ENCODE measurements at places on chromosomes 7 and 10. TPM values are rescaled to one million over a fixed set of nuclear protein-coding genes. Genes with fewer than 3 reads are reported as not detected.

- H3K4me3 ChIP-seq = no peak overlapping the region
- H3K27ac ChIP-seq = no peak overlapping the region
- H3K36me3 ChIP-seq = no peaks in the 10 kb centered on the region
- H3K4me1 ChIP-seq = no peaks in the 10 kb centered on the region
- no peaks in the 10 kb centered on the region for H3K27me3 ChIP-seq
- no peak for DNase-seq
These were observed 15.0 kb downstream of the CDHR3 start for GRCh38 chr7:105978035-105978434.

The PIK3AP1 gene
- 11.3 TPM for total RNA-seq

The DGKB gene
- total RNA-seq = 0.40 TPM

DNA sequence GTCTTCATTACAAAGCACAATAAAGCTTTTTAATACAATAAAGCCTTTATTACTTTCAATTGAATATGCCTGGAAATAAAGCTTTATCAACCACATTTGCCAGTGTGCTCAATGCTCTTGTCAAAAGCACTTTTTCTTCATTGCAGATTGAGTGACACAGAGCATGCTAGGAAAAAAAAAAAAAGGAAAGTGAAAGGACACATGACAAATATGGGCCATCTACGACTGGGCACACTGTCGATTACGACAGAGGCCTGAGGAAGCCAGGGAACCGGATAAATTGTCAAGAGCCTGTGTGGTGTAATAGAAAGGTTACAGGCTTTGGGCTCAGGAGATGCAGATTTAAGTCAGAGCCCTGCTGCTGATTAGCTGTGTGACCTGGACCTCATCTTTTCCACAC is 84.8 kb upstream of the LRGUK start:
- no peaks in the 10 kb centered on the region for H3K4me1 ChIP-seq
- no peaks in the 10 kb centered on the region for H3K27me3 ChIP-seq
- no peaks in the 10 kb centered on the region for H3K36me3 ChIP-seq

DNA sequence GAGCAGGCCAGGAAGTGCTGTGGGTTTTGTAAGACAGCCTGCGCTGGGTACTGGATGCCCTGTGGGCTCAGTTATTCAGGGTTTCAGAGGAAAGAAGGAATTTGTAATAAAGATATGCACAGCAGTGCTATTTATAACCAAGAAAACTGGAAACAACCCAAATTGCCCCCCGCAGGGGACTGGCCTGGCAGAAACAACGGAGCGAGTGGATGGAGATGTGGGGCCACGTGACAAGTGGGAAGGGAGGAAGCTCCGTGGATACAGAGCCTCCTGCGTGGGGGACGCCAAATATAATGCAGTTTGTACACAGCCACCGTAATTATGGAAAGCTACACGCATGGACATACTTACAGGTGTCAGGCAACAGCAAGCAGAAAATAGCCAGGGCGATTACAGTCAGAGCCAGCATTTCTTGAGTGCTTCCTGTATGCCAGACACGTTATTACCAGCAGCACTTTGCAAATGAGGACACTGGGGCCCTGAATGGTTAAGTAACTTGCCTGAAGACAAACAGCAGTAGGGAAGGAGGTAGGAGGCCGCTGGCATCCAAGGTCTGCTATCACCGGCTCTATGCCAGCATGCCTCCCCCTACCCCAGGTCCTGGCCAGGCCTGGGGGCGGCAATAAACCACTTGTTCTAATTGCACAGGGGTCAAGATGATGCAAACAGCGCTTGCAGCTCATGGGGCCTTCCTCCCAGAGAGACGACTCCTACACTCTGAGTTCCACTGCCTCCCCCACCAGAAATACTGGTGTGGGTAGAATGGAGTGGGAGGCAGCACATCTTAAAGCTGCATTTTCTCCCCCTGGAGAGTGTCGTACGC is 8.7 kb upstream of the CAMK2B start:
- no peaks in the 10 kb centered on the region for H3K4me1 ChIP-seq
- peaks cover 3% of the 10 kb centered on the region for H3K27me3 ChIP-seq
- H3K36me3 ChIP-seq = no peaks in the 10 kb centered on the region

The DNAJC12 gene
- 2.0 TPM for total RNA-seq

The SYT15B gene
- total RNA-seq = 0.64 TPM

- peaks cover 15% of the 10 kb centered on the region for H3K4me1 ChIP-seq
- peak; percentile 82 for DNase-seq
- peak overlapping the region; percentile 15 for H3K4me3 ChIP-seq
- no peaks in the 10 kb centered on the region for H3K36me3 ChIP-seq
- peaks cover 49% of the 10 kb centered on the region for H3K27me3 ChIP-seq
- H3K27ac ChIP-seq = peak overlapping the region; percentile 79
These were observed 1.1 kb upstream of the MOGAT3 start for GRCh38 chr7:101201695-101202602.

DNA sequence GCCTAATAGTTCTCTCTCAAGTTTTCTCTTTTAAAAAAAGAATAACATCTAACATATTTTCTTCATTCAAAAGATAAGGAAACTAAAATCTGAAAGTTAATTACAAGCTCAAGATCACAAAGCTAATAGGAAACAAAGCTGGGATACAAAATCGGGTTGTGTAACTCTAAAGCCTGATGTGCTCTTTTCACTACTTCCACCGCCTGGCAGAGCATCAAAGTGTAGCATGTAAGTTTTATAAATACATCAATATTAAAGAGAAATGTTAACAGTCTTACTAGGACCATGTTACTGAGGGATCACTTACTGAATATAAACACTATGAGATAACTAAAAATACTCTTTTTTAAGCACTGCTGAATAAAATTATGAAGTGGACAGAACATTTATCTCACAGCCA is 97.2 kb downstream of the KMT2C start:
- no peaks in the 10 kb centered on the region for H3K27me3 ChIP-seq
- no peak overlapping the region for H3K27ac ChIP-seq
- no peak for DNase-seq
- H3K36me3 ChIP-seq = no peaks in the 10 kb centered on the region
- H3K4me3 ChIP-seq = no peak overlapping the region

GRCh38 chr7:24725554-24726241 is 31.6 kb downstream of the GSDME start:
- H3K36me3 ChIP-seq = no peaks in the 10 kb centered on the region
- no peak overlapping the region for H3K27ac ChIP-seq
- no peak for DNase-seq
- no peaks in the 10 kb centered on the region for H3K27me3 ChIP-seq
- no peaks in the 10 kb centered on the region for H3K4me1 ChIP-seq
- no peak overlapping the region for H3K4me3 ChIP-seq

DNA sequence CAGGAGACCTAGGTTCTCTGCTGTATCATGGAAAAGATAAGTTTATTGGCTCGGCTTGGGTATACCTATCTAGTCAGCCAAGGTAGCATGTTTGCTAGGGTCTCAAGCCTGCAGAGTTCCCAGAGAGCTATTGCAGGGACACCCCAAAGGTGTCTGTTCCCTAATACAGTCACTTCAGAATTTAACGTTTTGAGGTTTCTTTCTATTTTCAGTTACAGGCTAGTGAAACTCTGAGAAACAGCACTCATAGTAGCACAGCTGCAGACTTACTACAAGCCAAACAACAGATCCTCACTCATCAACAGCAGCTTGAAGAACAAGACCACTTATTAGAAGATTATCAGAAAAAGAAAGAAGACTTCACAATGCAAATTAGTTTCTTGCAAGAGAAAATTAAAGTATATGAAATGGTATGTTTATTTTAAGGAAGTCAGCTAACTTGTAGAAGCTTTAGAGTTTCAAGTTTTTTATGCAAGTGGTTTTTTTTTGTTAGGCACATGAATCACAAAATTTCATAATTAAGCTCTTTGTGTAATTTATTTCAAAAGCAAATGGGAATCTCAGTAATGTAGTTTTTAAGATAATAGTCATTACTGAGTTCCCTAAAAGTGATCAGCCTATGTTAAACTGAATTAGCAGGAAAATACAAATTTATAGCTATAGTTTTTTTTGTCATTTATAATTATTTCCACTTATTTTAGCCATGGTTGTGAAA is 54.9 kb downstream of the AKAP9 start:
- H3K4me3 ChIP-seq = no peak overlapping the region
- no peak for DNase-seq
- no peak overlapping the region for H3K27ac ChIP-seq
- no peaks in the 10 kb centered on the region for H3K36me3 ChIP-seq
- H3K4me1 ChIP-seq = no peaks in the 10 kb centered on the region

GRCh38 chr7:88391247-88391646 is 84.6 kb upstream of the STEAP4 start:
- H3K4me1 ChIP-seq = no peaks in the 10 kb centered on the region
- no peaks in the 10 kb centered on the region for H3K27me3 ChIP-seq
- DNase-seq = no peak
- no peaks in the 10 kb centered on the region for H3K36me3 ChIP-seq
- H3K27ac ChIP-seq = no peak overlapping the region

- no peak overlapping the region for H3K27ac ChIP-seq
- peak; percentile 56 for DNase-seq
- H3K4me1 ChIP-seq = peaks cover 13% of the 10 kb centered on the region
- no peaks in the 10 kb centered on the region for H3K36me3 ChIP-seq
These were observed 15.0 kb upstream of the PCBD1 start for GRCh38 chr10:70903262-70903921.

DNA sequence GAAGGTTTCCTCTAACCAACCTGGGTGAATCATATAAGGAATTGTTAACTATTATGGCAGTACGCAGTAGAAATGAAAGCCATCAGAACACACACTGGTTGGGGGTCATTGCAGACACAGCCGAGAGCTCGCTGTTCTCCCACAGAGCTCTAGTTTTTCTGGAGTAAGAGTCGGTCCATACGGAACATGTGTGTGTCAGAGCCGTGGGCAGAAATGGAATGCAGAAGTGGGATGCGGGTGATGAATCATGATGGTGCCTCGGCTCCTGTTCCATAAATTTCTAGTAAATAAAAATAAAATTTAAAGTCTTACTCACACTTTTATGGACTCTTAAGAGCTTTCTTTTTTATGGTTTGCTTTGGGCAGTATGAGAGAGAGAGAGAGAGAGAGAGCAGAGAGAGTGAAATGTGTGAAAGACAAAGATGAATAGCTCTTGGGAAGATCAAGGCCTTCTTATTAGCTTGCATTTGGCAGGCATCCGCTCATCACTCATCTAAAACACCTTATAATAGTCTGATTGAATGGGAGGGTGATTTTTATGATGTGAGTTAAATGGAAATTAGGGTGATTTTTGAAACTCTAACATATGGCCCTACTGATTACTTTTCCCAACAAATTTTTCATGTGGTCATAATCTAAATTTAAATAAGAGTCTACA is 98.8 kb upstream of the PFKP start:
- no peak for DNase-seq
- H3K4me1 ChIP-seq = no peaks in the 10 kb centered on the region
- H3K27ac ChIP-seq = no peak overlapping the region

GRCh38 chr7:150733482-150734095 is 3.6 kb upstream of the GIMAP5 start:
- H3K36me3 ChIP-seq = no peaks in the 10 kb centered on the region
- H3K4me1 ChIP-seq = no peaks in the 10 kb centered on the region
- no peak overlapping the region for H3K27ac ChIP-seq
- no peaks in the 10 kb centered on the region for H3K27me3 ChIP-seq
- H3K4me3 ChIP-seq = no peak overlapping the region
- no peak for DNase-seq

DNA sequence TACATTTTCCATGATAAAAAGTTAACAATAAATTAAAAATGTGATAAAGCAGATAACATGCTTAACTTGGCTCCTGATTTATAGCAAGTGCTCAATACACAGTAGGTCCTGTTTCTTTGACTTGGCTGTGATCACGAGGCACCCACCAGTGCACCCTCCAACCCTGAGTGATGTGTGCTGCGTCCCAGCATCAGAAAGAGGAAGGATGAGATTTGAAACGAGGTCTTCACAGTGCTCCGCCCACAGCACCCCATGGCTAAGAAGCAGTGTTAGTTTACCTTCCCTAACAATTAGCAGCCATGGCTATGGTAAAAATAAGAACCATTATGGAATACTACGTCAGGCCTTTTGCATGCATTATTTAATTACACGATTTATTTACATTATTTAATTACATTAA is 292.0 kb upstream of the ZMIZ1 start:
- no peaks in the 10 kb centered on the region for H3K36me3 ChIP-seq
- H3K27ac ChIP-seq = peak overlapping the region; percentile 73
- H3K4me3 ChIP-seq = no peak overlapping the region
- no peaks in the 10 kb centered on the region for H3K27me3 ChIP-seq
- H3K4me1 ChIP-seq = peaks cover 16% of the 10 kb centered on the region

- no peak for DNase-seq
- H3K4me3 ChIP-seq = no peak overlapping the region
- H3K27me3 ChIP-seq = no peaks in the 10 kb centered on the region
- peaks cover 9% of the 10 kb centered on the region for H3K4me1 ChIP-seq
These were observed 3.6 kb upstream of the NOC3L start for GRCh38 chr10:94366382-94366781.

GRCh38 chr10:3874990-3875841 is 90.2 kb upstream of the KLF6 start:
- no peaks in the 10 kb centered on the region for H3K27me3 ChIP-seq
- DNase-seq = peak; percentile 48
- H3K4me1 ChIP-seq = peaks cover 58% of the 10 kb centered on the region
- H3K4me3 ChIP-seq = no peak overlapping the region

GRCh38 chr10:126397156-126397555 is 8.9 kb upstream of the ADAM12 start:
- H3K27ac ChIP-seq = no peak overlapping the region
- H3K36me3 ChIP-seq = no peaks in the 10 kb centered on the region
- H3K4me1 ChIP-seq = no peaks in the 10 kb centered on the region
- no peak for DNase-seq
- H3K4me3 ChIP-seq = no peak overlapping the region

GRCh38 chr7:73645643-73646174 is 21.4 kb upstream of the MLXIPL start:
- H3K4me3 ChIP-seq = no peak overlapping the region
- no peaks in the 10 kb centered on the region for H3K36me3 ChIP-seq
- peaks cover 11% of the 10 kb centered on the region for H3K4me1 ChIP-seq
- no peak overlapping the region for H3K27ac ChIP-seq
- no peak for DNase-seq

The MACC1 gene
- total RNA-seq = 9.8 TPM

The CYP2C18 gene
- total RNA-seq = 17.2 TPM

The PTN gene
- 3.7 TPM for total RNA-seq

The TMEM184A gene
- total RNA-seq = 151 TPM

GRCh38 chr7:1707756-1708595 is 37.9 kb downstream of the ELFN1 start:
- H3K27me3 ChIP-seq = peaks cover 1% of the 10 kb centered on the region
- H3K4me1 ChIP-seq = no peaks in the 10 kb centered on the region
- no peaks in the 10 kb centered on the region for H3K36me3 ChIP-seq
- no peak overlapping the region for H3K4me3 ChIP-seq

The CPA5 gene
- not detected for total RNA-seq

The GRID2IP gene
- 0.95 TPM for total RNA-seq

The TMEM130 gene
- total RNA-seq = 1.1 TPM

The LLCFC1 gene
- total RNA-seq = not detected

GRCh38 chr10:11930312-11930978 is 107.3 kb downstream of the PROSER2 start:
- no peak for DNase-seq
- no peak overlapping the region for H3K27ac ChIP-seq
- H3K4me3 ChIP-seq = no peak overlapping the region
- H3K4me1 ChIP-seq = peaks cover 28% of the 10 kb centered on the region
- no peaks in the 10 kb centered on the region for H3K36me3 ChIP-seq
